ENCODE measurements at places on chromosomes 16 and 17. TPM values are rescaled to one million over a fixed set of nuclear protein-coding genes. Genes with fewer than 3 reads are reported as not detected.

Gene NUBP1
- 44.6 TPM for total RNA-seq

Gene KRTAP4-9
- not detected for total RNA-seq

DNA sequence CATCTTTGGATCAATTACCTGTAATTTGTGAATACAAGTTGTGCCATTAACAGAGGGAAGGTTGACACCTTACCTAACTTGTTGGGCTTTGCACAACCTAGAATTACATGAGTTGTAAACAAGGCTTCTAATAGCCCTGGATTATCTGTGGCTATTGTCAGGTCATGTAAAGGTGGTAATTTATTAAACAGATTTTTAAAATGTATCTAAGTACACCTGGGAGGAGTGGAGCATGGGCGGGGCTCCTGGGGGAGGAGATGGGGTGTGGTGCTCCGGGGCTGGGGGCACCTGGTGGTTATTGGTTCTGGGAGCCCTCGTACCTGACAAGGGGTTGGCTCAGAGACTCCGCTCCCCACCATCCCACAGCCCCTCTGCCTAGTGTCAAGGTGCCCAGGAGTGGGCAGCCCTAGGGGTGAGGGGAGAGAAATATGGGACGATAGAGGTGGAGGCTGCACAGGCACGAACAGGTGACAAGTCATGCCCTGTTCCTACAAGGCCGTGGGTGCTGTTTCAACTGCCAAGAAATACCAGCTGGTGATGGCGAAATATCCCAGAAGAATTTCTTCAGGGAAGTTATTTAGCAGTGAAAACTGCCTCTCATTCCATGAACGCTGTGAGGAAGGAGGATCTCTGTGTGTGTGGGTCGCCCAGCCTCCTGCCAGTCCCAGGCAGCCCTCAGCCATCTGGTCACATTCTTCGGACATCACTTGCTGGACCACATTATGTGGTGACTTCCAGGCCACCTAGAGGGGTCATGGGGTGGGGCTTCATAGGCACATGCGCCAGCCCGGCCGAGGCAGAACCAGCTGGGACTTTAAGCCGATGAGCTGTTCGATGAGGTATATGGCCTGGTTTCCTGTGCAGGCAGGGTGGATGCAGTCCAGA lies 55.5 kb upstream of the IRX3 start:
- peak; percentile 50 for DNase-seq

Gene SGCA
- 159 TPM for total RNA-seq

DNA sequence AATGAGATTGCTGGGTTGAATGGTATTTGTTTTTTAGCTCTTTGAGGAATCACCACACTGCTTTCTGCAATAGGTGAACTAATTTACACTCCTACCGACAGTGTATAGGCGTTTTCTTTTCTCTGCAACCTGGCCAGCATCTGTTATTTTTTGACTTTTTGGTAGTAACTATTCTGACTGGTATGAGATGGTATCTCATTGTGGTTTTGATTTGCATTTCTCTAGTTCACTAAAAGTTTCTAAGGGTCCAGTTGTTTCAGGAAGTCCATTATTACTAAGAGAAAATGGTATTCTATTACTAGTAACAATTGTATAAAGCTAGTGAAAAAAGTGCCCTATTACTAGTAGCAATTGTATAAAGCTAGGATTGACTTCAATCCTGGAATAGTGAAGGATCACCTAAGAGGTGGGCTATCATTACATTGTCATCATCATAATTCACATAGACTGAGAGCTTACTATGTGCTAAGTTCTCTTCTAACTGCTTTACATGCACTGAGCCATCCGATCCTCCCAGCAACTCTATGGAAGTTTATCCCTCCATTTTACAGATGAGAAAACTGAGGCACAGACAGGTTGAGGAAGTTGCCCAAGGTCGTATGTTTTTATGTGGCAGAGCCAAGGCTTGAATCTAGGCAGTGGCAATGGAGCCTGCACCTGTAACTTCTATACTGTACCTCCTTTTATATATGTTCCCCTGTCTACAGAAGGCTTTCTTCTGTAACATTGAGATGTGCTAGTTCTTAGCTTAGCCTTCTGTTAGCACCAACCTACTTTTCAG lies 13.4 kb upstream of the SMIM36 start:
- no peak for DNase-seq

DNA sequence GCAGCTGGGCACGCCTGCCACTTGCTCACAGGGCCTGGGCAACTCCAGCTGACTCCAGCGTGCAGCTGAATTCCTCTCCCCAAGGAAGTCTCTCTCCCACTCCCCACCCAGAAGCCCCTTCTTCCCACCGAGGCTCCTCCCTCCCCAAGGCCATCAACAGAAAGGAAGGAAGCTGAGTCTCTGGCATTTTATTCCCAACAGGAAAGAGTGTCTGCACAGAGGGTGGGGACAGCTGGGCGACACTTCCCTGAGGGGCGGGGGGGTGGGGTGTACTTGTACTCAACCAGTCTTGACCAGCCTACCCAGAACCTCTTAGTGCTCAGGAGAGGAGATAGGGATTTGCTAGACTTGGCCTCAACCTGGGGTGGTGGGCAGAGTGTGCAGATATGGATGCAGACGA lies at the start of gene EXOC3L1:
Gene EXOC3L1, minus strand, starts transcription at position 96 of the 400 bp plus-strand sequence. CDS start 460 bp downstream, outside the sequence.
- no peak for DNase-seq

GRCh38 chr17:30716461-30717290 lies 107.8 kb downstream of the CRLF3 start:
- peak; percentile 46 for DNase-seq

- DNase-seq: peak; percentile 81
Measured at GRCh38 chr17:29565643-29566472, 979 bp downstream of the ABHD15 start.

Gene YWHAE
- total RNA-seq: 582 TPM

Gene CCL7
- not detected for total RNA-seq

Gene CA4
- 3.7 TPM for total RNA-seq

DNA sequence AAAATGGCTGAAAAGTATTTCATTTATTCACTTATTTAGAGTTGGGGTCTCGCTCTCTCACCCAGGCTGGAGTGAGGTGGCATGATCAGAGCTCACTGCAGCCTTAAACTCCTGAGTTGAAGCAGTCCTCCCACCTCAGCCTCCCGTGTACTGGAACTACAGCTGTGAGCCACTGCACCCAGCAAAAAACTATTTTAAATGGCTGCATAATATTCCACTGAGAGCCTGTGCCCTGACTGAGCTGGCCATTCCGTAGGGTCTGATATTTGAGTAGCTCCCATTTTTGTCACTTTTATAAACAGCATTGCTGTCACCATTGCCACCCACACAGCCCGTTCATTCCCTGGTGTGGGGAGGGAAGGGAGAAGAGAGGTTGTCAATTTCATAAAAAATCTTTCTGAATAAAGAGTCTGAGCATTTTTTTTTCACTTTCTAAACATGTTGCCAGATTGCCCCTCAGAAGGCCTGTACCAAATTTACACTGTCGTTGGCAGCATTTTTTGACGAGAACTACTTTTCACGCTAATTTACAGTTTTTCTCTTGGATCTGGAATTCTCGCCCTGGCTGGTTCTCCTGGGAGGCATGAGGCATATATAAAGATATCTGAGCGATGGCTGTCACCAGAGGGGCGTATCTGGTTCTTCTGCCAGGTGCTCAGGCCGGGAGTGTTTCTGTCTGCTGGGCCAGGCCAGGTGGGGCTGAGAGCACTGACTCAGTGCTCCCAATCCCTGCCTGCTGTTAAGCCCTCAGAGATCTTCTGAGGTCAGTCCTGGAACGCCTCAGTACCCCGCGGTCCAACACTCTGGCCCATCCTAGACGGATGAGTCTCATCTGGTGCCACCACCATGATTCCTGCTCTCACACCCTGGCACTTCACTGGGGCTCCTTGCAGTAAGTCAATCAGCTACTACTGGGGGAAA lies 7.2 kb upstream of the KIFC3 start:
- no peak for DNase-seq

Gene KRTAP4-5
- not detected for total RNA-seq

DNA sequence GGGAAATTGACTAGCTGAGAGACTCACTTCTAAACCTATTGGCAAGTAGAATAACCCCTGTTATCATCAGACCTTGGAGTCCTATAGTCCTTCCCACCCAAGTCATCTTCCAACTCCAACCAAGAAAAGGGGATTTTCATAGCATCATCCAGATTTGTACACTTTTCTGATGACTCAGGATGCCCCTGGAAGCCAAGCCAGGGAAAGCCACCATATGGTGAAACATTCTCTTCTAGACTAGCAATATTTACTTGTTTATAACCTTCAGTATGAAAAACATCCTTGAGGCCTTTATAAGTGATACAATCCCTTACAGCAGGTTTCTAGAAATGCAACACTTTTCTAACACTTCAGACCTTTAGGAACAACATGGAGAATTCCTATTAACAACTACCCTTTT lies 618.8 kb upstream of the CDH11 start:
- no peak for DNase-seq

- no peak for DNase-seq
Measured at GRCh38 chr17:41679740-41680425, 8.8 kb upstream of the EIF1 start.

Gene CCL16
- not detected for total RNA-seq

DNA sequence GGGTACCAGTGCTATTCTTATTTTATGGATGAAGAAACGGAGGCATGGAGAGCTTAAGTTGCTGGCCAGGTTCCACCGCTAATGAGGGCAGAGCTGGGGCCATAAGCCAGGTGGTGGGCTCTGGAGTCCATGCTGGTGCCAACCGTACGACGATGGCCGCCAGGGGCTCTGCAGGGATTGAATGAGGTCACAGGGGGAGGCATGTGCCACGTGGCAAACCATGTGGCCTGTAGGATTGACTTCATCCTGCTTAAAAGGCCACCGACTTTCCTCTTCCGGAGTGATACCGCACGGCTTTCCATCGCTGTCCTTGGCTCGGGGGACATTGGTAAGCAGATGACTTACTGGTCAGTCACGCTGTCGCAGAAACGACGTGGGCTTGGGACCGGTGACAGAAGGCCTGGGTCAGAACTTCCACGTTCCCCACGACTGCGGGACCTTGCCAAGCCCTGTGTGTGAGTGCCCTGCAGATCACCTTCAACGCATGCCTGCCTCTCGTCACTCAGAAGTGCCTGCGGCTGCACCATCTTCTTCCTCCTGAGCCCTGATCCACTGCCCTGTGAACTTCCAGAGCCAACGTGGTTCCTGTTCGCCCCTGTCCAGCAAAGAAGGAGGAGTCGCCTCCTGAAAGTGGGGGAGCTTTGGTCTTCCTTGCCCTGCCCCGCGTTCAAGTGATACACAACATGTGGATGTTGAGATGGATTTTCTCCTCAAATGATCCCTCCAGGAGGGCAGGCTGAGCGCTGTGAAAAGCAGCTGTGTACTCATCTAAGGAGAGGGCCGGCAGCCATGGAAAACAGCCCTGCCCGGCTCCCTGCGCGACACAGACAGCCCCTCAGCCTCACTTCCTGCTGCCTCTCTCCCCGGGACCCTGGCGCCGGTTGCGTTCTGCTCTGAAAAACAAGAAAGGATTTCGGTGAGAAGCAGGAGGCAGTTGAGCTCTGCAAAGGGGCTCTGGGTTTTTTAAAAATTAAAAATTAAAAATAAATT lies 176.7 kb downstream of the C16orf95 start:
- DNase-seq: peak; percentile 35

DNA sequence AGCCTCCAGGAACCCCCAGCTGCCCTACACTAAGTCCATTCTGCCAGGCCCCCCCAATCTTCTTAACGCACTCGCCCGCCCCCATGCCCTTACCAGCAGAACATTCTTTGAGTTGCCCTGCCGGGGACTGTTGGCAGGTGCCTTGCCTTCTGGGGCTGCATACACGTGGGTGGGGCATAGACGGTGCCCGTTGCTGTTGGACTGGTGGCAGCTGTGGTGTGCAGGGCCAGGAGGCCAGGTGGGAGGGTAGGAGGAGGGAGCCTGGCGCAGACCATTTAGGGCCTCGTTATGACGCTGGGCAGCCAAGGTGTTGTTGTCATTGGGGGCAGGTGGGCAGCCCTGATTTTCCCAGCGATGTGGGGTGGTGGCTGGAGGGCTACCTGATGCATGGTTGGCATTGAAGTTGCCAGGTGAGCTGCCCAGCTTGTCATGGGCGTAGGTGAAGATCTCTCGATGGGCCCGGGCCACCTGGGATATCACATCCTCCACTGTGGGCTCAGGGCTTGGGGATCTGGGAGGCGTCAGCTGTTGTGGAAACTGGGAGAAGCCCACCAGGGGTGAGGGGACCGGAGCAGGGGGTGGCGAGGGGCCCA lies 4.9 kb downstream of the NR1D1 start:
- DNase-seq: no peak

DNA sequence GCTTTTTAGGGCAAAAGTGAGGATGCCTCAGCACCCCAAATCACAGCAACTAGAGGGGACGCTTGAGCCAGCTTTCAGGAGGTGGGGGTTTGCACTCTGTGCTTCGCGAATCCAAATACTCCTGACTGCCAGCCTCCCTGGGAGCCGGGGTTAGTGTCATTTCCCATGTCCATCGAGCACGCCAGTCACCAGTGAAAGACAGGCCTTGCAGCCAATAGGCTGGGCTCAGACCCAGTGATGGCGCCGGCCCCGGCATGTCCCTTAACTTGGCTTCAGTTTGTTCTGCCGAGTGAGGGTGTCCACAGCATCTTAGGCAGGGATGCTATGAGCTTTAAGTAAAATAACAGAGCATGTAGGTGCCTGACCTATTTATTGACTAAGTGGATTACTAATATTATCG lies 50.9 kb upstream of the CDC42EP4 start:
- DNase-seq: no peak

DNA sequence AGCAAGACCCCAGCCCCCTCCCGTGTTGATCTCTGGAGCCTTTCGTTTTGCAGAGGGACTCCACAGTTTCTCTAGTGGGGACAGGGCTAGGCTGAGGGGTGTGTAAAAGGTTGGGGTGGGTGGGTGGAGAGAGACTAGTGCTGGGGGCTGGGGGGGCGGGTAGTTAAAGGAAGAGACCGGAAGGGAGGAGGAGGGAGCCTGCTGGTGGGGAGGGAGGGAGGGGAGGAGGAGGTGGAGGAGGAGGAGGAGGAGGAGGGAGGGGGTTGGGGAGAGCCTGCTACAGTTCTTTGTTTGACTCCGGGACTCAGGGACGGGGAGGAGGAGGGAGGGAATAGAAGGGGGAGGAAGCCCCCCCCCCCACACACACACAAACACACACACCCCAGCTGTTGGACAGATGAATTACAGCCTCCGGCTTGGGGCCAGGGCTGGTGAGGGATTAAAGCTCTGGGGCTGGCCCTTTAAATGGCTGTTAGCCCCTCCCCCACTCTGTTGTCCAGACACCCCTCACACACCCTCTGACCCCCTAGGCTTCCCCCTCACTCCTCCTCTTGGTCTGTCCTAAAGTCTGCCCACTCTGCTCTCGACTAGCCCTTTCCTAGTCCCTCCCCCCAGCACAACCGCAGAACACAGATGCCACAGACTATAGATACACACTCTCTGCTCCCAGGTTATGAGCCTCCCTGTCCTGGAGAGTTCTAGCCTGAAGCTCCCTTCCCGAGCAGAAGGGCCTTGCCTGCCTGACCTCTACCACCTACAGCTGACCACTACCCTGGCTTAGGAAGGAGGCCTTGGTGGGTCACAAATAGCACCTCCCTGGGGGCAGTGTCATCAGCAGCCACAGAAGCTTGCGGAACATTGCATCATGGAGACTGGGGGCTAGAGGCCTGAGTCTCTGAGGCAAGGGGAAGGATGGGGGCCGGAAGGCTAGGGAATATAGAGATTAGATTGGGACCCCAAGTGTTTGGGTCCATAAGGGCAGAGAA lies 4.4 kb downstream of the KDM6B start:
- DNase-seq: peak; percentile 76

GRCh38 chr17:17751489-17752088 lies 70.3 kb downstream of the RAI1 start:
- DNase-seq: no peak

Data from cardiac septum (tissue), 1 donor.